ENCODE measurements at places on chromosomes 1 and 21.

DNA sequence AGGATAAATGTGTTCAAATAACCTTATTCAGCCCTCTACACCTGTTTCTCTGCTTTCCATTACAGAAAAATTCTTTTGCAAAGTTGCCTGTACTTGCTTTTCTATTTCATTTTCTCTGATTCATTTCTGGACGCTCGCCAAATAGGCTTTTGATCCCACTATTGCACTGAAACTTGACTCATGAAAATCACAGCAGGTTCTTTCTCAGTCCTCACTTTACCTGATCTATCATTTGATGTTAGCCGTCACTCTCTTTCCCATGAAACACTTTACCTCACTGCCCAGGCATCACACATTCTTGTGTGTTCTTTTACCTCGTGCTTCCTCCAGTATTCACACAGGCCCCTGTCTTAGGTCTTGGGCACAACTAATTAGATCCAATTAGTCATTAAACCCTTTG, 26.2 kb downstream of the HSPA13 start:
- DNase-seq: peak; percentile 43

- DNase-seq: no peak
These were observed 8.3 kb downstream of the RAB4A start for GRCh38 chr1:229279242-229279641.

DNA sequence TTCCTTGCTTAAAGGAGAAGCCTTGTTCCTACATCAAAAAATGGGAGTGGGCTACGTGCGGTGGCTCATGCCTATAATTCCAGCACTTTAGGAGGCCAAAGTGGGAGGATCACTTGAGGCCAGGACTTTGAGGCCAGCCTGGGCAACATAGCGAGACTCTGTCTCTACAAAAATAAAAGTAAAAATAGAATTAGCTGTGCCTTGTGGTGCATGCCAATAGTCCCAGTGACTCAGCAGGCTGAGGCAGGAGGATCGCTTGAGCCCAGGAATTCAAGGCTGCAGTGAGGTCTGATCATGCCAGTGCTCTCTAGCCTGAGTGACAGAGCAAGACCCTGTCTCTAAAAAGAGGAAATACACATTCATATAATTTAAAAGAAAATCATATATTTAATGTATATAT, 127.1 kb downstream of the C1orf21 start:
- no peak for DNase-seq

- no peak for DNase-seq
These were observed 54.4 kb upstream of the FAM89A start for GRCh38 chr1:231094421-231094820.

- DNase-seq: no peak
These were observed 58.9 kb downstream of the PTPN14 start for GRCh38 chr1:214492401-214493075.

DNA sequence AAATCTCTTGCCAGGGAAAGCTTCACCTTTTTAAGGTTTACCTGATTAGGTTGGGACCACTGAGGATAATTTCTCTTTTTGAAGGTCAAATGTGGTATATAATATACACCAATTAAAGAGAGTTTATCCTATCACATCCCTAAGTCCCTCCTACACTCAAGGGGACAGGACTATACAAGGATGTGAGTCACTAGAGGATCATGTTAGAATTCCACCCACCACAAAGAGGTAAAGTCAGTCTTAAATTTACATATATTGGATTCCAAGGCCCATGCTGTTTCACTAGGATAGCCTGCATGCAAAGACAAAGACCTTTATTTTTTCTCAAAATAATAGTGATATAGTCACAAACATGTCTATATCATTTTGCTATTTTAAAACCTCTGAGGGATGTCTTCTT, 164.4 kb downstream of the GIPC2 start:
- no peak for DNase-seq

DNA sequence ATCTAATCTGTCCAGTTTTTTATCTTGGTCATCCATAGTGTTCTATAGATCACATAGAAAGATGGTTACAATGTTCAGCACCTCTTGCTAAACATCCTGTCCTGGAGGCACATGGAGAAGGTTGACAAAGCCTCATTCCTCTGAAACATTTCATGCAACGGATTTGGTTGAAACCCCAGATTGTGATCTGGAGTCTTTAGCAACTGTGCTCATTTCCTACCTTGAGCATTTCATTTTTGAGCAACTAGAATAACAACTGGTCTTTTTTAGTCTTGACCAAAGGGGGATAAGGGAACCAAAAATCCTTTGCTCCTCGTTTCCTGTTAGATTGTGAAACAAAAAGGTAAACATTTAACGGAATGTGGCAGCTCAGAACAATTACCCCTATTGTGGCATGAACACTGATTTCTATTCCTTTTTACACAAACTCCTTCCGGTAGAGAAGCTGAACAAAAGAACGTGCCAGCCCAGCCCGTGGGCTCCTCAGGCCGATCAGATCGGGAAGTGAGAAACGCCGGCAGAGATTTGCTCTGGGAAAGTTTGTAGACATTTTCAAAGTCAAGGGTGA, 94.7 kb upstream of the ERRFI1 start:
- peak; percentile 32 for DNase-seq

DNA sequence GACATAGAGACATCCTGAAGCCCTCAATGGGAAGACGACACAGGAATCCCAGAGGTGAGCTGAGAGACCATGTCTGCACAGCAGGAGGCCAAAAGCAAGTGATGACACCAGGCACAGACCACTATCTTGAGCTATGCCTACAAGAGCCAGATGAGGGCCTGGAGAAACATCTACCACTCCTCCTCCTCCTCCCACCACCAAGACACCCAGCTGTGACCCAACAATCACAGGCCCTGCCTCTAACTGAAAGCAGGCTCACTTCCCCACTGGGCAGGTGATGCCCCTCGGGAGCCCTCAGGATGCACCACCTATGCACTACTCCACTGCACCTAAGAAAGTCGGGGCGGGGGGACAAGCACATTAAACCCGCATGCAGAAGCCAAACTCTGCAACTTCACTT, 16.5 kb downstream of the TADA1 start:
- DNase-seq: no peak
